ENCODE measurements at places on chromosomes 13 and 19. TPM values are rescaled to one million over a fixed set of nuclear protein-coding genes. Genes with fewer than 3 reads are reported as not detected.

ZSCAN5C gene
- not detected for polyA plus RNA-seq

ZNF490 gene
- polyA plus RNA-seq = 6.8 TPM

GARIN5A gene
- 3.4 TPM for polyA plus RNA-seq

ZNF845 gene
- 5.9 TPM for polyA plus RNA-seq

RNF225 gene
- not detected for polyA plus RNA-seq

EFNA2 gene
- 1.3 TPM for polyA plus RNA-seq

CHMP2A gene
- polyA plus RNA-seq = 114 TPM

ZNF600 gene
- polyA plus RNA-seq = 7.1 TPM

SPRYD7 gene
- 15.3 TPM for polyA plus RNA-seq

STOML3 gene
- polyA plus RNA-seq = 1.4 TPM

LIM2 gene
- polyA plus RNA-seq = not detected

PPM1N gene
- polyA plus RNA-seq = 0.45 TPM

SHKBP1 gene
- polyA plus RNA-seq = 34.3 TPM

ZNF728 gene
- 0.14 TPM for polyA plus RNA-seq

DNAAF3 gene
- polyA plus RNA-seq = 8.6 TPM

PPP1R37 gene
- polyA plus RNA-seq = 15.1 TPM

MBD3L2 gene
- polyA plus RNA-seq = not detected

RNF17 gene
- 0.45 TPM for polyA plus RNA-seq

C19orf38 gene
- polyA plus RNA-seq = 4.1 TPM

SLC6A16 gene
- polyA plus RNA-seq = 5.3 TPM

PHF11 gene
- 81.0 TPM for polyA plus RNA-seq

C13orf42 gene
- polyA plus RNA-seq = not detected

ZNF579 gene
- 10.0 TPM for polyA plus RNA-seq

FBL gene
- polyA plus RNA-seq = 350 TPM

ATP12A gene
- polyA plus RNA-seq = 0.21 TPM

ZSCAN22 gene
- polyA plus RNA-seq = 4.5 TPM

LCP1 gene
- polyA plus RNA-seq = 22.4 TPM

TTC9B gene
- polyA plus RNA-seq = not detected

MARK4 gene
- polyA plus RNA-seq = 38.9 TPM

ACER1 gene
- polyA plus RNA-seq = 0.23 TPM

HRC gene
- polyA plus RNA-seq = 9.2 TPM

SSC5D gene
- 8.8 TPM for polyA plus RNA-seq

TINCR gene
- polyA plus RNA-seq = 0.64 TPM

ZNF66 gene
- polyA plus RNA-seq = 8.6 TPM

POU2F2 gene
- 1.1 TPM for polyA plus RNA-seq

ZNF468 gene
- 32.1 TPM for polyA plus RNA-seq

ZFP82 gene
- 11.2 TPM for polyA plus RNA-seq

IGFL1 gene
- not detected for polyA plus RNA-seq

SMARCA4 gene
- polyA plus RNA-seq = 154 TPM

CD70 gene
- polyA plus RNA-seq = 0.54 TPM

SLC5A5 gene
- 0.08 TPM for polyA plus RNA-seq

SPACA4 gene
- 0.37 TPM for polyA plus RNA-seq

ZNF324B gene
- 6.7 TPM for polyA plus RNA-seq

PRTN3 gene
- 2.1 TPM for polyA plus RNA-seq

B3GNT8 gene
- 9.0 TPM for polyA plus RNA-seq

ZNF761 gene
- 27.7 TPM for polyA plus RNA-seq

B9D2 gene
- polyA plus RNA-seq = 8.8 TPM

CYP4F8 gene
- 0.09 TPM for polyA plus RNA-seq
